Stimulated activated CD8-positive, alpha-beta memory T cell treated with anti-CD3 and anti-CD28 coated beads, Interleukin-2, amount 100 ng/mL, for 1 hour (primary cell): ENCODE measurements at places on chromosomes 4 and X.

DNA sequence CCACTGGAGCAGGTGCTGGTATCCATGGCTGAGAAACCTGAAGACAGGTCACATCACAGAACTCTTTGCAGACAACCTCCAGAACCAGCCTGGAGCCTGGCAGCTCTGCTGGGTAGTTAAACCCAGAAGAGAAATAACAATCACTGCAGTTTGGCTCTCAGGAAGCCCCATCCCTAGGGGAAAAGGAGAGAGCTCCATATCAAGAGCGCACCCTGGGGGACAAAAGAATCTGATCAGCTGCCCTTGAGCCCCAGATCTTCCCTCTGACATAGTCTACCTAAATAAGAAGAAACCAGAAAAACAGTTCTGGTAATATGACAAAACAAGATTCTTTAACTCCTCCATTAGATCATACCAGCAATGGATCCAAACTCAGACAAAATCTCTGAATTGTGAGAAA, 823.2 kb upstream of the FRG1 start:
- no peak for DNase-seq

GRCh38 chr4:117014236-117014635, 71.1 kb downstream of the TRAM1L1 start:
- DNase-seq: no peak

GRCh38 chr4:9918484-9918883, 102.8 kb downstream of the SLC2A9 start:
- no peak for DNase-seq

- no peak for DNase-seq
Observed at GRCh38 chr4:157964463-157964862, 208.4 kb downstream of the GASK1B start.

DNA sequence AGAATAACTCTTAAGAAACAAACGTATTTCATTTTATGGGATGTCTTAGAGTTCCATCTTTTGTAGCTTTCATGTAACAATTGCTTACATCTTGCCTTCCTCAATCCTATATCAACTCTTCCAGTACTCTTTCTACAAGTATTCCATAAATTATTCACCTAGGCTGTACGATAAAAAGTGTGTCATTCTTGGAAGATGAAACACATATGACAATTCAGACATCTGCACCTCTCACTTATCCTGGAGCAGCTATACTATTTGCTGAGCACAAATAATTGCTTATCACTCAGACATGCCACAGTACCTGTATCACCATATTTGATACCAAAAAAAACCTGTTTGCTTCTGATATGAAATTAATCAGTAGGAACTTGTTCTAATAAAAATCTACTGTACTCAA, 1.0 kb downstream of the POF1B start:
- DNase-seq: no peak

GRCh38 chr4:144565527-144566195, 80.3 kb upstream of the HHIP start:
- no peak for DNase-seq

- no peak for DNase-seq
Observed at GRCh38 chr4:142243255-142243654, 602.8 kb downstream of the INPP4B start.

DNA sequence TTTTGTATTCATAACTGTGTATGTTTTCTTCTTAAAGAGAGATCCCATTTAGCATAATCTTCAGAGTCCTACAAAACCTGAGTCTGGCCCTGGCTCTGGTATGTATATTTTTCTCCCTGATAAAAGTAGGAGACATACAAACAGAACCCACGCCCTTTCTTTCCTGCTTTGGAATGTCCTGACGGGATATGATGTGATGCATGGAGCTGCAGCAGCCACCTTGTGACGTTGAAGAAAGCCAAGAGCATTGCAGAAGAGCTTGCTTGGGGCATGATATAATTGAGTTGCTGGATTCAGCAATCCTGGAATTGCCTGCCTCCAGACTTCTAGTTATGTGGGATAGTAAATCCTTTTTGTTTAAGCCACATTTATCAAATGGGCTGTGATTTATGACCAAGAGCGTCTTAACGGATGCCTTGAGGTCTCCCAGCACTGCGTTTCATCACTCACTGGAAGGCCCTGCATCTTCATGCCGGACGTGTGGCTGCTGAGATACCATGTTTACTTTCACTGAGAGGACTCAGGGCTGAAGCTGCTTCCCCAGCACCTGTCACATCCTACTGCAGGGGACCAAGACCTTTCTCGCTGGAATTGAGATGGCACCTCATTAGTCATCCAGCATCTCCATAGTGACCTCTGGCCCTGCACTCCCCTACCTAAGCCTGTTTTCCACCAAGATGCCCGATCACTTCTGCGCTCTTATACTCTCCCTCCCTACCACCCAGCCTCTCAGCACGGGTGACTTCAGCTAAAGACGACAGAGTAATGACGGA, 107.0 kb downstream of the ENPP6 start:
- no peak for DNase-seq

DNA sequence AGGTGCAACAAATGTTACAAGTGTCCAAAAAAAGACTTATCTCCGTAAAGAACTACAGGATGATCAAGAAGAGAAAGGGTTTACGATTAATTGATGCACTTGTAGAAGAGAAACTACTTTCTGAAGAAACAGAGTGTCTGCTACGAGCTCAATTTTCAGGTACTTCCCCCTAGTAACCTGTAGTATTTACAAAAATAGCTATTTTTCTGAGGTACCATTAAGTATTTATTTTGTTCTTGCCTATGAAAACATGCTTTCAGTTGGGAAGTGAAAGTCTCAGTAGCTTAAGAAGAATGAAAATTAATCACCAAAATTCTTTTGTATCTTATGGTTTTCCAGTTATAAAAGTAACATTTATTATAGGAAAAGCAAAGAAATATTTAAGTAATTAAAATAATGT, 5.9 kb downstream of the THAP9 start:
- no peak for DNase-seq

- no peak for DNase-seq
Observed at GRCh38 chr4:173367946-173368345, 2.8 kb upstream of the SAP30 start.

DNA sequence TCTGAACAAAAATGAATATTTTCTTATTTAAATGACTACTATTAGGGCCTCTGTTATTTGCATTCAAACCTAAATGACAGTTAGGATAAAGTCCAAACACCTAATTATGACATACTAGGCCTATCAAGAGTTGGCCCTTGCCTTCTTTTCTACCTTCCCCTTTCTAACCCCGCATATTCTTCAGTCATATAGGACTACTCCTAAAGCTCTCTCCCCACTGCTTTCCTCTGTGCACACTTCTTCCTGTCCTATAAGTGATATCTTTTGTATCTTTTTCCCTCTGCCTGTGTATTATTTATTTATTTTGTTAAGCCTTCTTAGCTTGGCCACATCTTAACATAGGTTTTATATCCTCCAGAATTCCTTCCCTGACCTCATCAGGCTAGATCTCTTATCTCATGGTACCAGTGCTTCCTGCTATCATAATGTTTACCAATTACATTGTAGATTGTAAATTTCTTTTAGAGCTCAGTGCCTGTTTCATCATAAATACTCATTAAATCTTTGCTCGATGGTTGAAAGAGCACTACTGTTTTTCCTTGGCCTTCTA, 22.5 kb downstream of the ERVMER34-1 start:
- DNase-seq: no peak

GRCh38 chrX:12065251-12065650, 73.0 kb upstream of the FRMPD4 start:
- no peak for DNase-seq

- DNase-seq: no peak
Observed at GRCh38 chr4:25258980-25259578, 25.2 kb downstream of the PI4K2B start.

GRCh38 chr4:168248176-168248710, 70.3 kb downstream of the DDX60 start:
- DNase-seq: no peak

- DNase-seq: no peak
Observed at GRCh38 chr4:138765442-138765841, 250.1 kb upstream of the NOCT start.

DNA sequence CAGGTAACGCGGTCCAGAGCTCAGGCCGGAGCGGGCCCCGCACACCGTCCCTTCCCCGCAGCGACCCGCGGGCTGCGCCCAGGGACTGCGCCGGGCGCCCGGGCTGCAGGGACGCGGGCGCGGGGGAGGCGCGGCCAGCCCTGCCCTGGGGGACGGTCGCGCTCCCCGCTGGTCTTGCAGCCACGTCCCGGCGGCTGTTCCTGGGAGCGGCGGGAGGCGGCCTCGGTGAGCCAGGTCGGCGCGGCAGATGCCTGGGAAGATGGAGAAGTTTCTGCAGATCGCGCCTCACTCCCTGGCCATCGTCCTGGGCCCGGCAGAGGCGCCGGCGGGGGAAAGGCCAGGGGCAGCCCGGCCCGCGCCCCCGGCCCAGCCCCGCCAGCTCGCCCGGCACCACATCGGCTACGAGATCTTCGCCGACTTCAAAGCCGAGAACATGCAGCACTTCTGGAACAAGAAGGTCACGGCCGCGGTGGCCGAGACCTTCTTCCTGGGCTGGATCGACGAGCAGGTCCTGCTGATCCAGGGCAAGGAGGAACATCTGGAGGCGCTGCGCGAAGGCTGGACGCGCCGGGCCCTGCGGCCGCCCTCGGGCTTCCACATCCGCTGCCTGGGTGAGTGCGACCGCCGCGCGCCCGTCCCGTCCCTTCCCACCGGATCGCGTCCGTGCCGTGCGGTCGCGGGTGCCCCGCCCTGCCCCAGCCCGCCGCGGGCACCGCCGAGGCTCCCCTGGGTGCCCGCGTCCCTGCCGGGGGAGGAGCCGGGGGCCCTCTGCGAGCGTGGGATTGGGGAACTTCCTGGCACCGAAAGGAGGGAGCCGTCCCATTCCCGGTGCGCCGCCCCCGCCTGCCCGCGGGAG, 107.4 kb upstream of the STOX2 start:
- no peak for DNase-seq

DNA sequence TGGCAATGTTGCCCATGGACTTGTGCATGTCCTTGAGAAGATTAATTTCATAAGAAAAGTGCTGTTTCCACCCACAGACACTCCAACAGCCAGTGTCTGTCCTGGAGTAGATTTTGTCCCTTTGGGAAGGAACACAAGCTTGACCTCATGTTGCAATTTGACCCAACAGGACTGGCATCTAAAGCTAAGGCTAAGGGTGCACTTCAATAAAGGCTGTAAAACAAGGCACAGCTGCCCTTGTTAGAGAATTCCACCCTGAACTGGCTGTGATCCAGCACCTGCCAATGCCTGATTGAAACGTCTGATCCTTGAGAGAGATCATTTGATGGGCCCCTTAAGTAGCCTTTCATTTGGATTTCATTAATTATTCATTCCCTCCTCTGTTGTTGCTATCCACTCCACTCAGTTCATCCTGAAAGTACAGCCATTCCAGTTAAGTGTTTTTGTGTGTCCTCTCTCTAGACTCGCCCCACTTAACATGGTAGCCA, 56.2 kb downstream of the CD99L2 start:
- no peak for DNase-seq

GRCh38 chr4:23822181-23822580, 67.7 kb downstream of the PPARGC1A start:
- no peak for DNase-seq

DNA sequence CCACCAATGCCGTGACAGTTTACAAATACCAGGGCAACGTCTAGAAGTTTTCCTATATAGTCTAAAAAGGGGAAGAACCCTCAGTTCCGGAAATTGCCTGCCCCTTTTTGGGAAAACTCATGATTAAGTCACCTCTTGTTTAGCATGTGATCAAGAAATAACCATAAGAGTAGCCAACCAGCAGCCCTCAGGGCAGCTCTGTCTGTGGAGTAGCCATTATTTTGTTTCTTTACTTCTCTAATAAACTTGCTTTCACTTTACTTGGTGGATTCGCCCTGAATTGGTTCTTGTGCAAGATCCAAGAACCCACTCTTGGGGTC, 20.0 kb upstream of the HOPX start:
- no peak for DNase-seq

DNA sequence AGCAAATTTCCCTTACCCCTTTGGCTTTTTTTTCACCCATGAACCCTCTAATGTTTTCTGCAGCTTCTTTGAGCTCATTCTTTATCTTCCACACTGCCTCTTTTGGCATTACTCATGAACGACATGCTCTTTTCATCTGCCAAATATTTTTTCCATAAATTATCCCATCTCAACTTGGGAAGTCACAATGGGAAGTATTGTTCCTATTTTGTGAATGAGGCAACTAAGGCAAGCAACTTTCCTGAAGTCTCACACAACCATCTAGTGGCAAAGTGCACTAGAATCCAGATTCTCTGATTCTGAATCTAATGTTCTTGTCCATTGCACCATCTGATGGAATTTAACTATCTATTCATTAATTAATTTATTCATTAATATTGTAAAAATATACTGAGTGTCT, 625 bp downstream of the RTL9 start:
- no peak for DNase-seq

DNA sequence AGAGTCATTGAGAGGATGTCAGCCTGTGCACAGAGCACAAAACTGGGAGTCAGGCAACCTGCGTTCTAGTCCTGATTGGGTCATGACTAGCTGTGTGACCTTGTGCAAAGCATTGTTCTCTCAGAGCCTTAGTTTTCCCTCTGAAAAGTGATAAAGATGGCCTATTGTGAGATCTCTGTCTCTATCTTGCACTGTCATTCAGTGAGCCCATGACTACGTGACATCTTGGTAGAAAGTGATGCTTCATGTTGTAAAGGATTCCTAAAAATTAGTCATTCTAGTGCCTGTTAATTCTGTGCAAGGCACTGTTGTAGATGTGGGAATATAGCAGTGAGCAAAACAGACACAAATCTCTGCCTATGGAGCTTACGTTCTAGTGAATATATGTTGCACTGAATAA, 2.5 kb downstream of the PGRMC1 start:
- DNase-seq: no peak

DNA sequence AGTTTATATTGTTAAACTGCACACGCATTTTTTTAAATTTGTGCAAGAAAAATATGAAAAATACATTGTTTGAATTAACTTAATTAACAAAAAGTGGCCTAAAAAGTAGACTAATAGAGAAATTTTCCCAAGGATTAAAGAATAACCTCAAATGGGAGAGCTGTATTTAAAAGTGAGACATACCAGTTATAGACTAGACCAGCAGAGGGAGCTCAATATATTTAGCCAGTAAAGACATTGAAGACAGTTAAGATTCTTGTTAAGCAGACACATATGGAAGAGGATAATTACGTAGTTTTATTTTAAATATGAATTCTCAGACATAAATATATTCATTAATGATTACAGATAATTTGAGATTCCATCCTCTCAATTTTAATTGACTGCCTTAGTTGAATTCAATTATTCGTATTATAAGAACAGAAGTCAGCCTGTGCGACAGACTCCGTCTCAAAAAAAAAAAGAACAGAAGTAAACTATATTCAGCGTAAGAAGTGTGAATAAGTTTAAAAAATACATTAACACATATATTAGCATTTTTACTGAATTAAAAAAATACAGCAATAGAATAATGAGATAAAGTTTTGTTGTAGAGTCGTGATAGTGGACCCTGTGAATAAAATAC, 64.8 kb downstream of the GLRA3 start:
- no peak for DNase-seq

DNA sequence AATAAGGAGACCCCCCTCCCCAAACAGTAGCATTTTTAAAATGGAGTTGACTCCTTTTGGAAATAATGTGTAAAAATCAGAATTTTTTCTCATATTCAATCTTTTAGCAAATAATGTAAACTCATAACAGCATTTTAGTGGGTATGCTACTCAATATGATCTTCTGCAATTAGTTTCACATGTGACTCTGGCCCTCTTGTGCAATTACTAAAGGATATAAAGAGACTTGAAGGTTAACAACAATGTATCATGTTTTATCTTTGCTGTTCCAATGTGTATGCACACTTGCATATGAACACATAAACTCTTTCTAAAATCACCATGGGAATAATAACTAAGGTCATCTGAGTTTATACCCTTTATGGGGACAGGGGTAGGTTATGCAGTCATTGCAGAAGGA, 39.9 kb upstream of the RXFP1 start:
- DNase-seq: no peak

GRCh38 chrX:22139822-22140221, 107.7 kb downstream of the PHEX start:
- no peak for DNase-seq
